ENCODE measurements at places on chromosomes 3 and 15.

GRCh38 chr15:69090197-69090948, 70.1 kb upstream of the GLCE start:
- no peak for DNase-seq

- no peak for DNase-seq
Measured at GRCh38 chr3:180523040-180523439, 78.9 kb upstream of the TTC14 start.

GRCh38 chr3:61928039-61928438, 366.7 kb downstream of the PTPRG start:
- no peak for DNase-seq

DNA sequence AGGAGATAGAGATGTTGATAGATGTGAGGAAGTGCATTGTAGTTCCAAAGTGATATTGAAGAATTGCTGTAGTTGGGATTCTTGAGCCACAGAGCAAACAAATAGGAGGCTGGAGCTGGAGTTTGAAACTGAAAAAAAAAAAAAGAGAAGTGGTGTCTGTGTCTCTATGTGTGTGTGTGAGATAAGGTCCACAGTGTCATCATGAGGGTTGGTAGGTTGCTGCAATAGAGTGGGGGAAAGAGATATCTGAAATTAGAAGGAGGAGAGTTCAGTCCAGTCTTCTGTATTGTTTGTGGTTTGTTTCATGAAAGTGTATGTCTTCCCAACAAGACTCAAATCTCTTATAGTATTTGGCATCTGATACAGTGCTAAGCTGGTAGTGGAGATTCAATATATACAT, 37.3 kb upstream of the CACNA1D start:
- no peak for DNase-seq
